Stimulated activated CD4-positive, alpha-beta T cell treated with anti-CD3 and anti-CD28 coated beads, Interleukin-2, amount 100 ng/mL, for 48 hours (primary cell): ENCODE measurements at places on chromosomes 5 and 9.

DNA sequence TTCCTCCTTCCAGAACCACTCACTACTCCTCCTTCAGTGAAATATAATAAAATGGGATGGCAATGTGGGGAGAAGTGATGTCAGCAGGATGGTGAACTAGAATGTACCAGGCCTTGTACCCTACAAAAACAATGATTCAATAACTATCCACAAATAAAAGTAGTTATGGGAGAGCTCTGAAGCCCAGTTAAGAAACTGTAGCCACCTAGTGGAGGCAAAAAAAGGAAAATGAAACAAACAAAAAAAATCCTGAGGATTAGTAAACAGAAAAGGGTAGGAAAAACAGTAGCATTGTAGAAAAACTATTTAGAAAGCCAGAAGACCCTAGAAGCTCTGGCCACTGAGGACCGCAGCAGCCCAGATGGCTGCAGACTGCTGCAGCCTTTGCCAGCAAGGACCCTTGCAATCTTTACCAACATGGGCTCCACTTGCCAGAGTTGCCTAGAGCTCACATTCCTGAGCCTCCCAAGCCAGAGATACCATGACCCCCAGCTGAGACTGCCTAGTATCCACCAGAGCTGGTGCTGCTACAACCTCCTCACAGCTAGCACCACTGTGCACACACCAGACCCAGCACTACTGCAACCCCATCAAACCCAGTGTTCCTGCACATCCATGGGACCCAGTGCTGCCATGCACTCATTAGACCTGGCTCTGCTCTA, 259.7 kb upstream of the MSX2 start:
- no peak for DNase-seq

DNA sequence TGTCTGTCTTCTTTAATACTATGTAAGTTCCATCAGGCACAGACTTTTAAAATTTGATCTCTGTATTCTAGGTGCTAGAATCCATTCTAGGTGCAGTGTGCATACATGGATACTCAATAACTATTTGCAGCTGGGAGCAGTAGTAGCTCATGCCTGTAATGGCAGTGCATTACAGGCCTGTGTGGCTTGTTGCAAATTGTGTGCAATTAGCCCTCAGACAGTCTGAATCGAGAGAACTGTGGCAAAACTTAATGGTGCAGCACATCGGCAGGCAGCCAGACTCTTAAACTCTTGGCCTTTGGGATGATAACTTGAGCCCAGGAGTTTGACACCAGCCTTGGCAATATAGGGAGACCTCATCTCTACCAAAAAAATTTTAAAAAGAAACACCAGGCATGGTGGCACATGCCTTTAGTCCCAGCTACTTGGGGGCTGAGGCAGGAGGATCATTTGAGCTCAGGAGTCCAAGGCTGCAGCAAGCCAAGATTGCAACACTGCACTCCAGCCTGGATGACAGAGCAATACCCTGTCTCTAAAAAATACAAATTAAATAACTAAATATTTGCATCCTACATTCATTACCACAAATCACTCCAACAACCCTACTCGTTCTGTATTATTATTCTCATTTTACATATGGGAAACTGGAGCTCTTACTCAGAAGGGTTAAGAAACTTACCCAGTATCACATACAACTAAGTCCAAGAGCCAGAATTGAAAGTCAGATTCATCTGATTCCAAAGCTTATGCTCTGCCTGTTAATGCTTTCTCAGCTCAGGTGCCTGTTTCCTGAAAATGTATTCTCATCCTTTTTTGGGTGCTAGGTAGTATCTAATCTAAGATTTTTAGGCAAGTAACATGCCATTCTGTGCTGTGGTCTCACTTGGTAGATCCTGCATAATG, 30.1 kb downstream of the PRKACG start:
- DNase-seq, result no peak

DNA sequence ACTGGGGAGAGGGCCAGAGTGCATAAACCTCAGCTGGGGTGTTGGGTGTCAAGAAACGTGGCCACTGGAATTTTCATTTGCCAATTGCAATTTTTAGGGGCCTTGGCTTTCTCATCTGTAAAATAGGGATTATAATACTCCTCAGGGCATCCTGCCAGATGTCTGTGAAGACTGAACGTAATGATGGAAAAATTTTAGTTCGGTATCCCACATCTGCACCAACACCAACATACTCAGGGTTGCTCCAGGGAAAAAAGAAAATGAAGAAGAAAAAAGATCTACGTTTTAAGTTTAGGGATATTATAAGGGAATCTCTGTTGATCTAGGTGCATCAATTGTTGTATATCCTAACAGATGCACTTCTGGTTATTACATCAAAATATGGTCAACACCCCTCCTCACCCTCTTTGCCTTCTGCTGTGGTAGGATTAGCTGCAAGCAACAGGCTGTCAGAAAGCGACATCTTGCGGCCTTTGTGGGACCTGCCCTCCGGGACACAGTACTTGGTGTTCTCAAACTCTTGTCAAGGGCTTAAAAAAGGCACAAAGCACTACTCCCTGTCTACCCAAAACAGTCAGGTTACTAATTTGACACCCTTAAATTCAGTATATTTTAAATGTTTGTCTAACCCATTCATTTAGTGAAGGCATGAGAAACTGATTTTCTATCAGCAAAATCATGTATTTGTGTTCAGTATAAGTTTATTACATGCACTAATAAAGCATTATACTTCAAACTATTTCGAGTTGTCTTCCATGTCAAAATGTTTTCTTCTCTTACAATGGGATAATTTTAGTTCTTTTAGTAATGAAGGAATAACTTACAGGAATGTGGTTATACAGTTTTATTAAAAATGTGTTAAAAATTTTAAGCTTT, 8.3 kb upstream of the TBC1D2 start:
- DNase-seq, result peak; percentile 75

DNA sequence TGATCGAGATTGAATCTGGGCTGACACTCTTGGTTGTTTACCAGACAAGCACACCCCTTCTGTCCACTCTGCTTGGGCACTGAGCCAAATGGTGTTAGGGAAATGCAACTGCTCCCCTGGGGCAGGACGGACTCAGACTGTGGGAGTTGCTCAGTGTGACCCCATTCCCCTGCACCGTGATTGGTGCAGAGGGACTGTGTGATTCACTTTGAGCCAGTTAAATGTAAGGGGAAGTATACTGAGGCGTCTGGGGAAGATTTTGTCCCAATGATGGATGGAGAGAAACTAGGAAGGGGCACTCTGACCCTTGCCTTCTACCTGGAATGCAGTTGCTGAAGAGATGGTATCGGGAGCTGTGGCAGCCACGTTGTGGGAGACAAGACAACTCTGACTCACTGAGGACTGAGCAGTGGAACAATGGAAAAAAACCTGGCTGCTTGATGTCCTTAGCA, 196.0 kb upstream of the ANKRD55 start:
- no peak for DNase-seq

- DNase-seq, result no peak
Observed at GRCh38 chr9:121718501-121718900, 67.1 kb downstream of the DAB2IP start.
